ENCODE measurements at places on chromosomes 5 and 9.

DNA sequence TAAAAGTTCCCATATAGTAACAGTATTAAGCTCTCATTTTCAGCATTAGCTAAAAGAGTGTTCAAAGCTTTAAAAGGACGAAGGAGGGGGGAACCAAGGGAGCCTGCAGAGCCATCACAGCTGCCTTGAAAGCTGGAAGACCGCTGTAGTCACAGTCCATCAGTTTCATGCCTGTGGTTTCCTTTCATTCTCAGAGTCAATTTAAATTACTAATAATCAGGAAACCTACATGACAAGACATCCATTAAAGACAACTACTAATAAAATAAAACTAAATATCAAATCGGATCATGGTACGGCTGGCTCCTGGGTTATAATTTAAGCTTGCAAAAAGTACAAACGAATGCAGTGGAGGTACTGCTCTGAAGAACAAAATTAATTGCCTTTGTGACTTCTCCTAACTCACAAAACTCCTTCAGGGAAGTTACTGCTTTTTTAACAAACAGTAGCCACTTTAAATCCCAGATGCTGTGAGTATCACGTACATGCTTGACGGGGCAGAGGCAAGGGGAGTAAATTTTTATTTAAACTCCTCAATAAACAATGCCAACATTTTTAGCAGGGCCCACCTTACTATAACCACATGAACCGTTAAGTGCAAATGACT lies 213.5 kb downstream of the DENND1A start:
- no peak for DNase-seq

- no peak for DNase-seq
Measured at GRCh38 chr5:72472666-72473422, 34.4 kb downstream of the ZNF366 start.

DNA sequence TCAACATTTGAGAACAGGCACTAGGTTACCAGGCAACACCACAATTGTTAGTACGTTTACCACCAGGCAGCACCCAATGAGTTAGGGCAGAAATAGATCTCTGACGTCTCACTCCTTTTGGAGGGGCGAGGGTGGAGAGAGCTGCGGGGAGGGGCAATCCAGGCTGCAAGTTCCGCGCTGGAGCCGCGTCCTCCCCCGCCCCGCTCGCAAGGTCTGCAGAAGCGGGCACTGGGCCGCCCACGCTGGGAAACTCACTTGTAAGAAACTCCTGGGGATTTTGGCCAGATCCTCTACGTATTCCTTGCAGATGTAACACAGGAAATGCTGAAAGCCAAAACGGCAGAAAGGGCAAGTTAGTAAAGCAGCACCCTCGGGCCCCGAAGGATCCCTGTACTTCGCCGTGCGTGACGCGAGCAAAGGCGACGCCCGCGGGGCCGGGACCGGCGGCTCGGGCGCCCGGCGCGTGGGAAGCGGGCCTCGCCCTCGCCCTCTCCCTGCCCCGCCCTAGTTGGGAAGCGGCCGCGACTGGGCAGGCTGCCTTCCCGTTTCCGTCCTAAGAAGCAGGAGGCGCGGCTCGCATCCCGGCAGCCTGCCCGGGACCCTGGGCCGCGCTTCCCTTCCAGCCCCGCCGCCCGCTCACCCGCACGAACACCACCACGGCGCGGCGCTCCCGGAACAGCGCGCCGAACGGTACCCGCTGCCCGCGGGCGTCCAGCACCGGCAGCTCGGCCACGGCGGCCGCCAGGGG lies 493 bp downstream of the PRXL2C start:
- no peak for DNase-seq

DNA sequence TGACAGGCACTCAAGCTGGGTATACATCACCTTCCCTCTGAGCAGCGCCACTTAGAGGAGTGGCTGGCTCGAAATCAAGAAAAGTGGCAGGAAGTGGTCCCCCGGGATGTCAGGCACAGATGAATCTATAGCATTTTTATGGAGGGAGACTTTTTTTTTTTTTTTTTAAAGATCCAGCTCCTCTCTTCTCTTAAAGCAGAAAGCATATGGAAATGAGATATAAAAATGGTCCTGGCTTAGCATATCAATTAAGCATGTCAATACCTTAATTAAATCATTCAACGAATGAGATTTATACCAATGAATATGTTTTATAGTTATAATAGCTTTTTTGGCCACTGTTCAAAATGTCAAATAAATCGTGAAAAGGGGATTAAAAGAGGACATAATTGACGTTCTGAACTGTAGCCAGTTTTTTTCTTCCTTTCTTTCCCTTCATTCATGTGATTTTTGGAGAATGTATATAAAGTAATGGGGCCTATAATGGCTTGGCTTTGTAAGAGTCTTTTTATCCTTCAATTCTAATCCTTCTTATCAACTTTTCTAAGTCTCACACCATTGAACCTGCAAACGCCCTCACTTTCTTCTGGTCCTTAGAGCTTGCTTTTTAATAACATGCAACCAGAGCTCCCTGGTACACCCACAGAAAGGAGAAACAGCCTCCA lies 319.2 kb upstream of the PANK3 start:
- DNase-seq = no peak

GRCh38 chr5:123364441-123365155 lies 58.6 kb downstream of the CEP120 start:
- DNase-seq = no peak

DNA sequence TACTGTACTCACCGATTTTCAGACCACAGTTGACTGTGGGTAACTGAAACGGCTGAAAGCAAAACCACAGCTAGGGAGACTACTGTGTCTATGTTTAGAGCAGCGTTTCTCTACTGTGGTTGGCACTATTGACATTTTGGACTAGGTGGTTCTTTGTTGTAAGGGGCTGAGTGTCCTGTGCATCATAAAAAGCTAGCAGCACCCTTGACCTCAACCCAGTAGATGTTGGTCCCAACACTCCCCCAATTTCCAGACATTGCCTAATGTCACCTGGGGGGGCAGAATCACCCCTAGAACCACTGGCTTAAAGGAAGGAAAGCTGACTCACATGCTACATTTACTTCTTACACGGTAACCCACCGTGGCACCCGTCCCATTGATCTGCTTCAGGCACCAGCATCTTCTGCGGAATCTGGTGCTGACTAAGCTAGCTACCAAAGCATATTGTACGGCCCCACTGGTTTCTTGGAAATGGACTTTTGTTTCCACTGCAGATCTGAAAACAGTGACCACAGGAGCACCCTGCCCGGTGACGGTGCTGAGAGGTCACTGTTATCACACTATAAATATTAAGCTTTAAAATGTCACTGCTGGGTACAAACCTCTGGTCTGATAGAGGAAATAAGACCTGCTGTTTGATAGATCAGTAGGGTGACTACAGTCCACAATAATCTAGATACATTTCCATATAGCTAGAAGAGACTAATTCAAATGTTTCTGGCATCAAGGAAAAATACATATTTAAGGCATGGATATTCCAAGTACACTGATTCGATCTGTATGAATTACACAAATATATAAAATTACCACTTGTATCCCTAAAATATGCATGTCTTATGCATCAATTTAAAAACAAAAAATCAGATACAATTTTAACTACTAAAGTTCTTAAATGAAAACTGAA lies 151.4 kb downstream of the HSD17B3 start:
- peak; percentile 43 for DNase-seq

DNA sequence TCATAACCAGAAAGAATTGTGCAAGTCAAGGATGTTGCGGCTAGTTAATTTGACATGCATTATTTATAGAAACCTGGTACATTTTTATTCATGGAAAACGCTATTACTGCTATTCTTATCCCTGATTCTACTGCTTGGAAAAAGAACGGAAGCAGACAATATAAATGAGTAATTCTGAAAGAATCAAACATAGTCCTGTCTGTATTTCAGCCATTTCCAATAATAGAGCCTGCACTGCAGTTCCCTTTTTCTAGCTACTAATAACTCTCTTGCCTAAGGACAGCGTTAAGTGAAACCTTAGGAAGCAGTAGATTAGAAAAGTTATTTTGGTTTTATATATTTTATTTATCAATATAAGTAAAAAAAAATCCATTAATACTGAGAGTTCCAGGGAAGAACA lies 414.9 kb downstream of the CYLC2 start:
- DNase-seq = no peak

DNA sequence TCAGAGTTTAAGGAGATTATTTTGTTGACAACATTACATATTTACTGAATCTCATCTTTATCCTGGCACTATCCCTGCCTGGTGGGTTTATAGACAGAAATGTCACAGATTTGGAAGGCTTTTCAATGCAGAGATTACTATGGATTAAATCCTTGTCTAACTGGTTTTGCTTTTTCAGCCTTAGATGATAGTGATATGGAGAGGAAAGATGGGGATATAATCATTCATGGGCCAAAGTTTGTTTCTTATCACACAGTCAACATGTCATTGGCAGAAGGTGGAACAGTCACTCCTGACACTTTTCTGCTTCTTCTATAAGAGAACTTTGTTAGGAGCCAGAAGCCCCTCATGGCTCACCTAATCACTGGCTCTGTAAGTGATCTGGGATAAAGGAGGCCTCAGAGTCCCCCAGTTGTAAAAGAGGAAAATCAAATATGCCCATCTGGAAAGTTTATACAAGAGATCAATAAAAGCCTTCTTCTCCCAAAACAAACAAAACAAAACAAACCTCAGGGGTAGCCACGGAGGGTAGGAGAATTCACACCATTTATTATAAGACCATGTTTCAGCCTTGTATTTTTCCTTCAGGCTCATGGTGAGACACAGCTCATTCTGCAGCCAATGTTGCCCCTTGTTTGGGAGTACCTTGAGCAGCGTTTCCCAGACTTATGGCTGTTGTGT lies 101.2 kb downstream of the PCSK1 start:
- no peak for DNase-seq

DNA sequence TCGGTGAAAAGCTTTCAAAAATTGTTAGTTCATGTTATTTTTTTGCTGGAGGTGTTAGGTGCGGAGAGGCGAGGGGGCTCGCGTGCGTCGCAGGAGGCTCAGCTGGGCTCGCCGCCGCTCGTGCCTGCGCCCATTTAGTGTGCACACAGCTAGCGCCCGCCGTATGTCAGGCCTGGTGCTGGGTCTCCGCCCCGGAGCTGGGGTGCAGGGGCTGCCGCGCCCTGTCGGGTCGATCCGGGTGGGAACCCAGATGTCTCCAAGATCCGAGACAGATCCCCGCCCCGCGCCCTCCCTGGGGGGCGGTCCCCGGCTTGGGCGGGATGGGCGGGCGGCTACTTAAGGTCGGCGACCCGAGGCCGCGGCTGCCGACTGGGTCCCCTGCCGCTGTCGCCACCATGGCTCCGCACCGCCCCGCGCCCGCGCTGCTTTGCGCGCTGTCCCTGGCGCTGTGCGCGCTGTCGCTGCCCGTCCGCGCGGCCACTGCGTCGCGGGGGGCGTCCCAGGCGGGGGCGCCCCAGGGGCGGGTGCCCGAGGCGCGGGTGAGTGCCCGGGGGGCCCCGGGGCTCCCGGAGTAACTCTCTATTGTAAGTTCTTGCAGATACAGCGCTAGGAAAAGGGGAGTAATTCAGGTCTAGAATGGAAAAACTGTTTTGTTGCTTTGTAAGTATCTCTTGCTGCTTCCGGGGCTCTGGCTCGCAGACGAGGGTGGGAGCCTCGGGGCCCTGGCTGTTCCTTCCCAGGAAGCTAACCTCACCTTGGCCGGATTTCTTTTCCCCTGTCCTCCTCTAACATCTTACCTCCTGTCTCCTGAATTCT lies 31.7 kb downstream of the GSN start:
- no peak for DNase-seq

DNA sequence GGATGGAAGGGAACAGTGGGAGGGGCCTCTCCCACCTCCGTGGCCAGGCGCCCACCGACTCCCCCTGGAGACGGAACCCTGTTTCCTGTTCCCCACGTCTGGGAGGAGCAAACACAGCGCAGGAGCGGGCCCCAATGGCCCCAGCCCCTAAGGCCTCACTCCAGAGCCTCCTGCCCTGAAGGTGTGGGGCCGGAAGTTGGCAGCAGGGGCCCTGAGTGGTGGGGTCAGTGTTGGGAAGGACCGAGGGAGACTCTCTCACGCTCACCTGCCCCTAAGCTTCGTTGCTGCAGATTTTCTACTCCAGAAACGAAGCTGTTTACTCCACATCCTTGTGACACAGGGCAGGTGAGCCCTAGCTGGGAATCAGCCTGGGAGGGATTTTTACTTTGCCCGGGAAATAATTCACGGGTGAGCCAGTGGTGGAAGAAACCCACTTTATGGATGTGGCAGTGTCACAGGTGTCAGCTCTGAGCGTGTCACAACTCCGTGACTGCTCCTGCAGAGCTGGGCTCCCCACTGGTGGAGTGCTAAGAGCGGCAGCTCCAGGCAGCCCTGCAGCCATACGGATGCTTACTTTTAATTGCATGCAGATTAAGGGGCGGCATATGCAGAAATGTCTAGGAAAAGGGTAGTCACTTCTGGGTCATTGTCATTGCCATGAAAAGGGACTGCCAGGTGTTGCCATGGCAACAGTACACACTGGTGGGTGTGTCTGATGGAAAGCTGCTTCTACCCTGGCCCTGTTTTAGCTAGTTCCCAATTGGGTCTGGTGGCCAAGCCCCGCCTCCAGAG lies 77.5 kb upstream of the OLFM1 start:
- DNase-seq = no peak

- no peak for DNase-seq
Measured at GRCh38 chr9:120934281-120934680, 7.7 kb upstream of the TRAF1 start.

- no peak for DNase-seq
Measured at GRCh38 chr5:112533362-112533761, 114.3 kb upstream of the EPB41L4A start.

DNA sequence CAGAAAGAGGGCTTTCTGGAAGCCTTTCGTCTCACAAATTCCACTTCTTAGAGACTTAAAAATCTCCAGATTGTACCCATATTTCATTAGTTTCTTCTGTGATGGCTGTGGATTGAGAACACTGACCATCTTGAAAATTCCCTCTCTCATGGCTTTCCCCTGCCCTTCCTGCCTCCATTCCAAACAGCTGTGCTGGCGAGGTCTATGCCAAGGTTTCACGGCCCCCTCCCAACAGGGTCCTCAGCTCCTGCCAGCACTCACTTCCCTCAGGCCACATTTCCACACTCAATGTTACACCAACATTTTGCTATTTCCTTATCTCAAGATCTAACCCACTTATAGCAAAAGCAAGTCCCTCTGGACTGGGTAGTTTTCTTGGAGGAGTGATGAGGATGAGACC lies 40.3 kb upstream of the EQTN start:
- no peak for DNase-seq

DNA sequence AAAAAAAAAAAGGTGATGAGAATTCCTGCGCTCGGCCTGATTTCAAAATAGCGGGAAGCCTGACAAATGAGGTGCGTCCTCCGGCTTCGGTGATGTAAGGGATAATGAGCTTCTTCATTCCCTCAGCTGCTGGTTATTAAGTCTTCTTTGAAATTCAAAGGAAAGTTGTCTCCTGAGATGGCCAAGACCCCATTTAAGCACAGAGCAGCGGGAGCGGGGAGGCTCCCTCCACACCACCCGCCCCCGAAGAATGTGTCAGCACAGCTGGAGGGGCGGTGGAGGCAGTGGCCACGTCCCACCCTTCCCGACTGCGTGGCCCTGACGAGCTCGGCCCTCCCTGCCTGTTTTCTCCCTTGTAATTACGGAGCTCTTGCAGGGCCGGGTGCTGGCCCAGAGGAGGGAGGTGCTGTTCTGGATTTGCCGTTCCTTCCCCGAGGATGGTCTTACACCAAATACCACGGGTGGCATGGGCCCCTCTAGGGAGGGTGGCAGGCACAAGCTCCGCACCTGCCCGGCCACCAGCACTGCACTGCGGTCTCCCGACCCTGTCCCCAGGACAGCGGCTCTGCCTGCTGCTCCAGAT lies 31.0 kb downstream of the SLC9A3 start:
- DNase-seq = no peak
